ENCODE measurements at places on chromosomes 1 and 21.

GRCh38 chr1:198701250-198701649 lies 62.4 kb downstream of the PTPRC start:
- peaks cover 84% of the 10 kb centered on the region for H3K36me3 ChIP-seq
- H3K27me3 ChIP-seq, result no peaks in the 10 kb centered on the region
- peaks cover 40% of the 10 kb centered on the region for H3K4me1 ChIP-seq
- H3K27ac ChIP-seq, result no peak overlapping the region

- H3K36me3 ChIP-seq, result no peaks in the 10 kb centered on the region
- H3K4me3 ChIP-seq, result no peak overlapping the region
- H3K27me3 ChIP-seq, result no peaks in the 10 kb centered on the region
- peak; percentile 38 for DNase-seq
Measured at GRCh38 chr1:89780721-89781120, 40.1 kb upstream of the LRRC8D start.

GRCh38 chr21:27306791-27307775 lies 340.2 kb upstream of the ADAMTS5 start:
- no peak for DNase-seq
- H3K27me3 ChIP-seq, result no peaks in the 10 kb centered on the region
- H3K4me1 ChIP-seq, result no peaks in the 10 kb centered on the region
- H3K27ac ChIP-seq, result no peak overlapping the region
- no peaks in the 10 kb centered on the region for H3K36me3 ChIP-seq
- no peak overlapping the region for H3K4me3 ChIP-seq

DNA sequence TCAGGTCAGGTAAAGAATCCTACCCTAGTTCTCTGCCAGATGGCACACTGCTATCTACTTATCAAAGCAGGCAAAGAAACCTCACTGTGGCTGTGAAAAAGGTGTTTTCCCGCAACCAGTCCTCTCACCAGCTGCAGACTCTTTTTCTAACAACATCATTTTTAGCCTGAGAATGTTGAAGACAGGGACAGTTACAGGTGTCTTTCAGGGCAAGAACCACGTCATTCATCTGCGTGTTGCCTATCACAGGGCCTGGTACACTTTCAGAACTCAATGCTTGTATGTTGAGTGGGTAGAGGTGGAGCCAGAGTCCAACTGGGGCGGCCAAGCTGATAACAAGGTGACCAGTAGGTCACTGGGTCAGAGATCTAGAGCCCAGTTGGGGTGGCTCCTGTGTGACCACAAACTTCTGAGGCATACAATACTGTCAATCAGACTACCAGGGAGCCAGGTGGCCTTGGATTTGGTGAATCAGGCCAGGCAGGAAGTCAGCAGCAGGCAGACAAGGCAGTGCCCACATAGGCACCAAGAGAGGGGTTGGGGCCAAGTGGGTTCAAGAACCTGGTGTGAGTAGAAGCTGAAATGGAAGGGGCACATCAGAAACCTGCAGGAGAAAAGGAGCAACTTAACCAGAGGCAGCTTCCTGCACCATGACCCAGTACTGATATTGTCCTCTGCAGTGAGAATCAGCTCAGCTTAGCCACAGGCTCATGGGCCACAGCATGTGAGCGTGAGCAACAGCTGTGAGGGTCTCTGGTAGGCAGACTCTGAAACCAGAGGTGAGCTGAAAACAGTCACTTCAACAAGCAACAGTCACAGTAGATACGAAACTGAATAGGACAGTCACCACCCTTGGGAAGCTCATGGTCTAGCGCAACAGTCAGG lies 123.6 kb downstream of the DTL start:
- H3K4me3 ChIP-seq, result no peak overlapping the region
- H3K27ac ChIP-seq, result no peak overlapping the region
- peaks cover 26% of the 10 kb centered on the region for H3K4me1 ChIP-seq
- DNase-seq, result peak; percentile 30

GRCh38 chr1:223770621-223771315 lies 58.4 kb downstream of the CAPN2 start:
- H3K4me1 ChIP-seq, result no peaks in the 10 kb centered on the region
- H3K27me3 ChIP-seq, result no peaks in the 10 kb centered on the region
- H3K27ac ChIP-seq, result no peak overlapping the region
- no peak overlapping the region for H3K4me3 ChIP-seq
- DNase-seq, result no peak

Data from naive thymus-derived CD4-positive, alpha-beta T cell (primary cell).